ENCODE measurements at places on chromosomes 13 and 19. TPM values are rescaled to one million over a fixed set of nuclear protein-coding genes. Genes with fewer than 3 reads are reported as not detected.

DNA sequence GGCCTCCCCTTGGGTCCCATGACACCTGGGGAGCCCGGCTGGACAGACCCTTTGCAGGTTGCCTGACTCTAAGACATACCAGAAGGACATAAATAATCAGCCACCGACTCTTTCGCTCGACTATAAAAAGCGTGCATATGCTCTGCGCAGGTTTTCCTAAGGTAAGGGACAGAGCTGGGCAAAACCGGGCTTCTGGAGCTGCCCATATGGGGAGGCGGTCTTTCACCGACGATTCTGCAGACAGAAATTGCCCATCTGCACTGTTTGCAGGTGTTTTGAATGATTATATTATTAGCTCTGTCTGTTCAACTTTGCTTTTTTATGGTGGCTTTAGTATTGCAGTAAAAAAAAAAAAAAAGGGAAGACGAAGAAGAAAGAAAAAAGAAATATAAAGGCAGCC, 347.2 kb downstream of the TSHZ3 start:
- DNase-seq, result no peak

GRCh38 chr13:57784633-57785032, 153.1 kb downstream of the PCDH17 start:
- no peak for DNase-seq

DNA sequence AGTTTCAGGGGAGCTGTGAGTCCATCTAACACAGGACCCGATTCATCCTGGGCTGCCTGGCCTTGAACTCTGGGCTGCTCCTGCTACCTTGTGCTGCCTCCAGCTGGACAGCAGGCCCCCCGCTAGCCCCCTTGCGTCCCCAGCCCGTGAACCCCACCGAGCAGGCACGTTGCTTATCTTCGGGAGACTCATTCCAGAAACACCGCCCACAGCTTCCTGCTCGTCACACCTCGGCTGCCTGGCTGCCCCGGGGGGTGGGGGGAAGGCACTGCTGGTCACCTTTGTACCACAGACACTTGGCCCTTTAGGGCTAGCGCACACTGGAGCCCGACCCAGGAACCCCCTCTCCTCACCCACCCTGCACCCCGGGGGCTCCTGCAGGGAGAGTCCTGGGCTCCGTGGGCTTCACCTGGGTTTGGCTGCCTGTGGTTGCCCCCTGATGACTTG, 48.1 kb downstream of the CRTC1 start:
- no peak for DNase-seq

DNA sequence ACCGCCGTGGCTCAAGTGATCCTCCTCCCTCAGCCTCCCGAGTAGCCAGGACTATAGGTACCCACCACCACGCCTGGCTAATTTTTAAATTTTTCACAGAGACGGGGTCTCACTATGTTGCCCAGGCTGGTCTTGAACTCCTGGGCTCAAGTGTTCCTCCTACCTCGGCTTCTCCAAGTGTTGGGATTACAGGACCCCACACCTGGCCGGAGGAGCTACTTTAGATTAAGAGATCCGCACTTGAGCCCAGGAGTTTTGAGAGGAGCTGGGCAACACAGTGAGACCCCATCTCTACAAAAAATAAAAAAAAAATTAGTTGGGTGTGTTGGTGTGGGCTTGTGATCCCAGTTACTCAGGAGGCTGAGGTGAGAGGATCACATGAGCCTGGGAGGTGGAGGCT, 9.0 kb upstream of the ZNF460 start:
- DNase-seq, result no peak

DNA sequence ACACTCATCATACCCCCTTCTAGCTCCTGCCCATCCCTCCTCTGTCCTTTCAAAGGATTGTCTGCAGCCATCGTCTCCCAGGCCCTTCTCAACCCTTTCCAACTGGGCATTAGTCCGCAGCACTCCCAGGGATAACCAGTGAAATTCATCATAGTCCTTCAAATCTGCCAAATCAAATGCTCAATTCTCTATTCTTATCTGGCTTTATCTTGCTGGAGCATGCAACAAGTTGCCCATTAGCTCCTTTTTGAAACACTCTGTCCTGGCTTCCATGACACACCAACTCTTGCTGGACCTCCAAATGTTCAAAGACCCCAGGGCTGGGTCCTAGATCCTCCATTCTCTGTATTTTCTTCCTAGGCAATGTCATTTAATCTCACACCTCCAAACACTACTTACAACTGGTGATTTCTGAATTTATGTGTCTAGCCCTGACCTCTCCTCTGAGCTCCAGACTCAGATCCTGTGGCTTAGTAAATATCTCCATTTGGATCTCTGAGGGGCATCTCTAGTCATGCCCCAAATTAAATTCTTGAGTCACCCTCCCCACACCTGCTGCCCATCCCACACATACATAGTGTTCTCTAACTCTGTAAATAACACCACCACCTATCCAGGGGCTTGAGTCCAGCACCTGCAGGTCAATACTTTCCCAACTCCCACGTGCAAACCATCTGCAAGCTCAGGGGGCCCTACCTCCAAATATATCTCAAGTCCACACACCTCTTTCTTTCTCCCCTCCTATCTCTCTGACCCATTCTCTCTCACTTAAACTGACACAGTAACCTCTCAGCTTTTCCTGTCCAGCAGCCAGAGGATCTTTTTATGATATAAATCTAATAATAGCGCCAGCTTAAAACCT, 9.1 kb upstream of the ANKRD10 start:
- no peak for DNase-seq

DNA sequence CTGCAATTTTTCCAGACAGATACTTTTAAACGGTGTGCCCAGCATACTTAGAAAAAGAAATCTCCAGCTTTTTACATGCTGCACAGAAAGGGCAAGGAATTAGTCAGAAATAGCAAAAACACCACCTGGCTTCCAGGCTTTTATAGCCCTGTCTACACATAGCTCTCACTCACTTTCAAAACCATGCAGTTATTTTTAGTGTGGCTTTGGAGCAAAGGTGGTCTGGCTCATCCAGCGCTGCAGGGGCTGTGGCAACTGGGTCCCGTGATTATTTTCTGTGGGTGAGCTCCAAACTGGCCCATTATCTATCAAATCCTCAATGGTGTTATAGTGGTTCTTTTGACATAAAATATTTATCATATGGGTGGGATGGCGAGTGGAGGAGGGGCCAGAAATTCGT, 57.0 kb downstream of the COL4A2 start:
- DNase-seq, result no peak

DNA sequence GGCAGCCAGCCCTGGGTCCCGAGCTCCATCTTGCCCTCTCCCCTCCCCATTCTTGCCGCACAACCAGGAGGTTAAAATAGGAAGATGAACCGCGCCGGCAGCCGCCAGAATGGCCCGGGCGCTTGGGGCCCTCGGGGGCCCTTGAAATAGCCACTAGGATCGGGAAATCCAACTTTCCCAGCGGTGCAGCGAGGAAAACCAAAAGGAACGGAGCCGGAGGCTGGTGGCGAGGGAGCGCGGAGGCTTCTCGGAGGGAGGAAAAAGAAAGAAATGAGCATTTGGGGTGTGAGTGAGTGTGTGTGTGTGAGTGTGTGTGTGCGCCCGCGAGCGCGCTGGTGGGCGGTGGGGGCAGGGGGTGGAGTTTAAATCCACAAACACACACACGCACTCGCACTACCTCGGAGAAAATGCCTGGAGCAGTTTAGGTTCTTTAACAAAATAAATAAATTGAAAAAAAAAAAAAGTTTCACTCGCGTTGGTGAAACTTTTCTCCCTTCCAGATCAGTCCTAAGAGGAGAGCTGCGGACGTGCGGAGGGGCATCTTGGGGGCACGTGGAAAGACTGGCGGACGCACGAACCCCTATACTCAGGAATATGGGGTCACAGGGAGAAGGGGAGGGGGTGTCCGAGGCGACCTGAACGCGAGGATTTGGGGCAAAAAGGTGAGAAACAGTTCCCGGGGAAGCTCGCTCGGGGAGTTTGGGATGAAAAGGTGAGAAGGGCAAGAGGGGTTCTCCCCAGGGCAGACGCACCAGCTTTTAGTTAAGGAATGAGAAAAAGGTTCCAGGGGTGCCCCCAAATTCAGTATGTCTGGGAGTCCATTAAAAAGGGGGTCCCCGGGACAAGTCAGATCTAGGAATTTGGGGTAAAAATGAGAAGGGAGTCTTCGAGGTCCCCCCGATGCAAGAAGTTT, 1.3 kb downstream of the RFX2 start:
- peak; percentile 84 for DNase-seq

GRCh38 chr13:45178349-45179162, 22.3 kb downstream of the KCTD4 start:
- no peak for DNase-seq

GRCh38 chr13:39345982-39346381, 257.0 kb downstream of the LHFPL6 start:
- no peak for DNase-seq

GRCh38 chr19:49870309-49870901, 3.0 kb upstream of the PNKP start:
- DNase-seq, result no peak

DNA sequence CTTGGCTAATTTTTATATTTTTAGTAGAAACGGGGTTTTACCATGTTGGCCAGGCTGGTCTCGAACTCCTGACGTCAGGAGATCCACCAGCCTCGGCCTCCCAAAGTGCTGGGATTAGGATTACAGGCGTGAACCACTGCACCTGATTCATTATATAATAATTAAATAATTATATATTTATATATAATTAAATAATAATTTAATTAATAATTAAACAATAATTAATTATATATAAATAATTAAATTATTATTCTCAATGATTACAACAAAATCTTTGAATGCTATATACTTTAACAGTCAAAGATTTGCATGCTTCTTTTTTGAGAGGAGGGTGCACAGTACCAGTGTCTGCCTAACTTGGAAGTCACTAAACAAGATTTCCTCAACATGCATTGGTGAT, 872.3 kb downstream of the EFNB2 start:
- DNase-seq, result no peak

DNA sequence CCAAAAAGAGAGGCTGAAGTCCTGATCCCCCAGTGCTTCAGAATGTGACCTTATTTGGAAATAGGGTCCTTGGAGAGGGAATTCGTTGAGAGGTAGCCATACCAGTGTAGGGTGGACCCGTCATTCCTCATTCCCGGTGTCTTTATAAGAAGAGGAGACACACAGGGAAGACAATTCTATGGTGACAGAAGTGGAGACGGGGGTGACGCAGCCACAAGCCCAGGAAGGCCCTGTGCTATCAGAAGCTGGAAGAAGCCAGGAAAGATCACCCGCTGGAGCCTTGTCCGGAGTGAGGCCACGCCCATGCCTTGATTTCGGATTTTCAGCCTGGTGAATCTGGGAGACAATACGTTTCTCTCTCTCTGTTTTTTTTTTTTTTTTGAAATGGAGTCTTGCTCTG, 2.6 kb upstream of the MYPOP start:
- DNase-seq, result no peak

DNA sequence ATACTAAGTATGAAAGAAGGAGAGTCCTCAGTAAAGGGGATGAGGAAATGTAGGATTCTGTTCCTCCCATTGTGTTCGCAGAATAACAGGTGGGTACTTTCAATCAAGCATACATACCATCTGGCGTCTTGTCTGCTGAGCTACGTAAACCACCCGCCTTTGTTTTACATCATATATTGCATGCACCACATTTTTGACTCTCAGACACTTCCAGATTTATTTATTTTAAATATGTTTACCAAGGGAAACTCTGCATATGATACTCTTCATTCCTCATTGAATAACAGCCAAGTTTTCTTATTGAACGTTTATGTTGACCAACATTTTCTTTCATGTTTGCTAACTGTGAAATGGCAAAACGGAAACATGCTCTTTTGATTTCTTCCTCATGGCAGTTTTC, 174.1 kb downstream of the FGF14 start:
- no peak for DNase-seq

DNA sequence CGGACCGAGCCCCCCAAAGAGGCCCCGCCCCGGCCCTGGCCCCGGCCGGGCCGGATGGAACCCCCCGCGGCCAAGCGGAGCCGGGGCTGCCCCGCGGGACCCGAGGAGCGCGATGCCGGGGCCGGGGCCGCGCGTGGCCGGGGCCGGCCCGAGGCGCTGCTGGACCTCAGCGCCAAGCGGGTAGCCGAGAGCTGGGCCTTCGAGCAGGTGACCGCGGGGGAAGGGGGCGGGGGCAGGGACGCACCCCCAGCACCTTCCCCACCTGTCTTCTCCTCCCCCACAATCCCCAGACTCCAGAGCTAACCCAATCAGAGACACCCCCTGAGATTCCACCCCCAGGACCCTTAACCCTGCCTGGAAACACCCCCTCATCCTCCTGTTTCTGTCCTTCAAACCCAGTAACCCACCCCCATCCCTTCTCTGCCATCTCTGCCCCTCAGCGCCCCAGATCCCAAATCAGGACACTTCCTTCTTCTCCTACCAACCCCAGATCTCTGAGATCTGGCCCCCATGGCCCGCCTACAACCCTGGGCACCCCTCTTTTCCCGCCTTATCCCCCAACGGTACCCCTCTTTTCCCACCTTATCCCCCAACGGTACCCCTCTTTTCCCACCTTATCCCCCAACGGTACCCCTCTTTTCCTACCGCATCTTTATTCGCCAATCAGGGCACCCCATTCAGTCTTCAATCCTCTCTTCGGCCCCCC, 505 bp downstream of the ZSWIM4 start:
- DNase-seq, result no peak

- no peak for DNase-seq
Measured at GRCh38 chr13:112071723-112072533, 5.0 kb downstream of the SOX1 start.

GRCh38 chr13:91845612-91846011, 447.2 kb downstream of the GPC5 start:
- DNase-seq, result no peak

DNA sequence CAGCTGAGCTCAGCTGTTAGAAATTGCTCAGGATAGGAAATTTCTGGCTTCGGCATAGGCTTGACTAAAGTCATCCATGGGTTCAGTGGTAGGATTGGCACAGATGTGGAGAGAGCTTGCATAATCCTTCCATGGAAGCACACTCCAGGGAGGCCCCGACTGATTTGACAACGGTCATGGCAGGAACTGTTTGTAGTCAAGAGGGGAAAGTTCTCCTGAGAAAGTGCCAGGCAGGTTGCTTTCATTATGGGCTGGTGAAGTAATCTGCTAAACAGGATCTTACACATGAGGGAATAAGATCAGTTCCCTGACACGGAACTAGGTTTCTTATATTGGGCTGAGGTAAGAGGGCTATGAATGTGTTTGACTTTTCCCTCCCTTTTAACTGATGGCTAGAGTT, 120.1 kb downstream of the RGCC start:
- DNase-seq, result peak; percentile 56

GRCh38 chr19:56840451-56841192, at the start of the genes PEG3 and ZIM2:
Gene PEG3, minus strand, starts transcription at chr19:56840726. Its CDS starts 16,071 bp downstream, at chr19:56824655.
Gene ZIM2, minus strand, starts transcription at chr19:56840726. Its CDS starts 16,449 bp downstream, at chr19:56824277.
- peak; percentile 66 for DNase-seq

SIGLEC5 gene
- 0.31 TPM for polyA plus RNA-seq

HTR2A gene
- polyA plus RNA-seq, result 0.48 TPM

FOXA3 gene
- 1.6 TPM for polyA plus RNA-seq

RPS15 gene
- 804 TPM for polyA plus RNA-seq

ZSCAN4 gene
- 0.15 TPM for polyA plus RNA-seq

ATP4A gene
- polyA plus RNA-seq, result not detected
